ENCODE measurements at places on chromosomes 3 and 15.

- DNase-seq = no peak
Observed at GRCh38 chr3:43024181-43024885, 45.2 kb downstream of the GASK1A start.

DNA sequence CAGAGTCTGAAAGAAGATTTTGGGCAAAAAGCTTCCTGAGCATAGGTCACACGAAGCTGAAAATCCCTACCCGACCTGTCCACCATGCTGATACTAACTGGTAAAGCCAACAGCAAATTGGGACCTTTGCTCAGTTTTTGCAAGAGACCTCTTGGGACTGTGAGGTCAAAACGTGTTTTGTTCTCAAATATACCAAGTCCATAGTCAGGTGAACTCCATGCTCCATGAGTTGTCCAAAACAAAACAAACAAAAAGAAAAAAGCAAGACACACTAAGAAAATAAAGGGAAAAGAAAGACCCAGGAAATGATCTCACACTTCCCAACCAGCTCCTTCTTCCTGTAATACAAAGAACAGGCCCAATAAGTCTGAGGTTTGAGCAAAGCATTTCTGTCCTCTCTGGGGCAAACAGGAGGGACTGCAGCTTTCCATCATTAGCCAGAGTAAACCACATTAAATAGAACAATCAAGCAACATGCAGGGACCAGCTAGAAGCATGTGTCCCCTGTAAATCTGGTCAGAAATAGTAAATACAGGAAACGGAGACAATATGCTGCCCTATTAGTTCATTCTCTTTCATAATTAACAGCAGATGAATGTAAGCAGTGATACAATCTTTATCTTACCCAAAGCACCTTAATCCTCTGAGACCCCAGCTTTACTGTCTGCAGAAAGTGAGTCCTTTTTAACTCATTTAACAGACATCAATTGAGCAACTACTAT is 125.0 kb upstream of the LIPC start:
- DNase-seq = no peak

- no peak for DNase-seq
Observed at GRCh38 chr15:51348688-51349087, 7.2 kb downstream of the GLDN start.

DNA sequence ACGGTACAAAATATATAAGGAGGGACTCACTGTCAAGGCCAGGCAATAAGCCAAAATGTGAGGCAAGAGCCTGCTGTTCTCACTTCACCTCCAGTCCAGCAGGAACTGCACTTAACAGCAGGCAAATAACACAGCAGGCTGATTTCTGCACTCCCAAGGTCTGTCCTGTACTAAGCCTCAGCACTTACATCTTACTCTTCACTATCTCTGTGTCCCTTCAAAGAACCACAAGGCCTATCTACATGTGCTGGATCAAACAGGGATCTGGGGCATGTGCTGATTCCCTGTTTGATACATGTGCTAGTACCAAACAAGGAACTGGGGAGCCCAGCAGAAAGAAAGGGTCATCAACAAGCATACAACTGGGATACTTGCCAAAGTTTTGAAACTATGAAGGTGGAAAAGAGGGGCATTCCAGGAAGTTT is 22.2 kb downstream of the UACA start:
- no peak for DNase-seq

DNA sequence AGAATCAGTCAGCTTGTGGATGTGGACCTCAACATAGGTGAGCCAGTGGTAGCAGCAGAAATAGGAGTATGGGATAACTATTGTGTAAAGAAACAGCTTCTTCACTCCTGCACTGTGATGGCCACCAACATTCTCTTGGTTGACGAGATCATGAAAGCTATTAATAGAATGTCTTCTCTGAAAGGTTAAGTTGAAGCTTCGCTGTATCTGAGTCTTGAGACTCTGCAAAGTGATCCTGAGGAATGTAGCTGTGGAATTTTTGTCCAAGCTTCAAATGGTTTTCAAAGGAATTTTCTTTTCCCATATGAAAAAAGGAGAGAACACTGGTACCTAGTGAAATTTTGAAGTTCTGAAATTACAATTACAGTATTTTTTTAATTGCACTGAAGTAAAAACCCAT is 146.3 kb downstream of the GMNC start:
- no peak for DNase-seq

- DNase-seq = peak; percentile 38
Observed at GRCh38 chr3:53162672-53163443, 1.8 kb downstream of the PRKCD start.

DNA sequence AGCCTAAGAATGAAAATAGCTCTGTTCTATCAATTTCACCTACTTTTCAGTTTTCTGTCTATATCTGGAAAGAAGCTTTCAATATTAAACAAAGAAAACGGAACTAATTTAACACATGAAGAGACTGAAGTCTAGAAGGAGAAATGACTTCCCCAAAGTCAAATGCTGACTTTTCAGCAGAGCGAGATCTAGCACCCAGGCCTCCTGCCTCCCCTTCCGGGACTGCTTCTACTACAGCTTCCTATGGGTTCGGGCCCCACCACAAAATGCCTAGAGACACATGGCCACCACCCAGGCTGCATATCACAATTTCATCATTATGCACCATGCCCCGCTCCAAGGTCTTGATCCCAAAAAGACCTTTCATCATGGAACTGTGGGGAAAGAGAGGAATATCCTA is 104.5 kb downstream of the SST start:
- DNase-seq = no peak

GRCh38 chr3:53253707-53254508 is 1.9 kb downstream of the TKT start:
- no peak for DNase-seq

DNA sequence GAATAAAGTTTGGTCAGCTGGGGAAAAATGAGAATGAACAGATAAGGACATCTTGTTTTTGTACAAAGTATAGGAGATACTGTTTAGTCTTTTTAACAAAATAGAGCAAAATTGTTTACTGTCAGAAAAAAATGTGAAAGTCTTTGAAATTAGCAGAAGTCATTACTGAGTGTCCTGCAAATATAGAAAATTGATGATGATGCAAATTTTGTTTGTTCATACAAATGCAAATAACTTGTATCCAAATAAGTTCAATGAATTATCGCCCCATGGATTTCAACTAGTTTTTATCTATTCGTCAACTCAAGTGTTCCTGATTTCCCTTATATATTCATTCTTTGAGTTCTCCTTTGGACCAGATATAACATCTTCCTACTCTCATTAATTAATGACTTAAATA is 378.0 kb upstream of the SGO1 start:
- DNase-seq = no peak
